ENCODE measurements at places on chromosomes 1 and 21.
A peak's percentile ranks its signal among the peaks of the same experiment; 100 is the strongest.

DNA sequence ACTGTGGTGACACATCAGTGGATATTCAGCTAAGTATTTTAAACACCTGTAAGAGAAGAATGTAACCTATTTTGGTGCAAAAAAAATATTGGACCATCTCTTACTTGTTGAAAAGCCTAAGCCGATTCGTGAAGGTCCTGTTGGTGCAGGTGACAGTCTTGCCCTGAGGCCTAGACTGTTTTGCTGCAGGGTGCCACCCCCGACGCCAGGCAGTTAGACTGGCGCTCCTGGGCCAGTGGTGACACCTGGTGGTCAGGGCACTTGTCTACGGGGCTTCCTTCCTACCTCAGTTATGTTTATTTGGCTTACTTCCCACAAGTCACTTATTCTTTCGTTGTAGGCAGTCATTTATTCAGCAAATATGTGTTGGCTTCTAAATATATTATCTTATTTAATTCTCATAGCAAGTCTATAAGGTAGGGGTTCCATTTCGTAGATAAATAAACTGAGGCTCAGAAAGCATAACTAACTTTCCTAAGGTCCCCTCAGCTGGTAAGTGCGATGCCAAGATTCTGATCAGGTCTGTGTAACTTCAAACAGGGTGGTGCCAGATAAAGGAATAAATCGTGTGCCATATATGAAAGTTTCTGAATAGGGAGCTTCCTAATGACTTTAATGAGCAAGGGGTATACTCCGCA is 1.9 kb downstream of the EEIG2 start:
- DNase-seq, result peak; percentile 78

DNA sequence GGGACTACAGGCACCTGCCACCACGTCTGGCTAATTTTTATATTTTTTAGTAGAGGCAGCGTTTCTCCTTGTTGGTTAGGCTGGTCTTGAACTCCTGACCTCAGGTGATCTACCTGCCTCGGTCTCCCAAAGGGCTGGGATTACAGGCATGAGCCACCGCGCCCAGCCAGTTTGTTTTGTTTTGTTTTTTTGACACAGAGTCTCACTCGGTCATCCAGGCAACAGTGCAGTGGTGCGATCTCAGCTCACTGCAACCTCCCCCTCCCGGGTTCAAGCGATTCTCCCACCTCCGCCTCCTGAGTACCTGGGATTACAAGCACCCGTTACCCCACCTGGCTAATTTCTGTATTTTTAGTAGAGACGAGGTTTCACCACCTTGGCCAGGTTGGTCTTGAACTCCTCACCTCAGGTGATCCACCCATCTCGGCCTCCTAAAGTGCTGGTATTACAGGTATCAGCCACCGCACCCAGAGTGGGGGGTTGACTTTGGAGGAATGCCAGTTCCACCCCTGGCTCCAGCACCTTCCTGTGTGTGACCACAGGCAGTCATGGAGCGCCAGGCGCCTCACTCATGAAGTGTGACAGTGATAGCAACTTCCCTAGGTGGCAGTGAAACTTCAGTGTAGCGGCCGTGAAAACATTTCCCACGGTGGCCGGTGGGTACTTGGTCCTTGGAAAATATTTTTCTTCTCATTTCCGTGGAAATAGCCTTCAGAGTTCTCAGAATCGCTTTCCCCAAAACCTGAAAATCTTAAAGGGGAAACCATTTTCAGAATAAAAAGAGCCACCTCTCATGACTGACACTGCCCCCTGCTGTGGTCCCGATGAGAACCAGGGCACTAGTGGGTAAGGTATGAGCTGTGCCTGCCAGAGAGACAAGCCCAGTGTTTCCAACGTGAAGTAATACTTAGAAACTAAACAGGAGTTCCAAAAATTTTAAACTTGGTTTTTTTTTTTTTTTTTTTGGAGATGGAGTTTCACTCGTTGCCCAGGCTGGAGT is 48.6 kb downstream of the WDR4 start:
- DNase-seq, result peak; percentile 38

- DNase-seq, result no peak
These were observed 51.5 kb upstream of the SCYL3 start for GRCh38 chr1:169945181-169945580.

DNA sequence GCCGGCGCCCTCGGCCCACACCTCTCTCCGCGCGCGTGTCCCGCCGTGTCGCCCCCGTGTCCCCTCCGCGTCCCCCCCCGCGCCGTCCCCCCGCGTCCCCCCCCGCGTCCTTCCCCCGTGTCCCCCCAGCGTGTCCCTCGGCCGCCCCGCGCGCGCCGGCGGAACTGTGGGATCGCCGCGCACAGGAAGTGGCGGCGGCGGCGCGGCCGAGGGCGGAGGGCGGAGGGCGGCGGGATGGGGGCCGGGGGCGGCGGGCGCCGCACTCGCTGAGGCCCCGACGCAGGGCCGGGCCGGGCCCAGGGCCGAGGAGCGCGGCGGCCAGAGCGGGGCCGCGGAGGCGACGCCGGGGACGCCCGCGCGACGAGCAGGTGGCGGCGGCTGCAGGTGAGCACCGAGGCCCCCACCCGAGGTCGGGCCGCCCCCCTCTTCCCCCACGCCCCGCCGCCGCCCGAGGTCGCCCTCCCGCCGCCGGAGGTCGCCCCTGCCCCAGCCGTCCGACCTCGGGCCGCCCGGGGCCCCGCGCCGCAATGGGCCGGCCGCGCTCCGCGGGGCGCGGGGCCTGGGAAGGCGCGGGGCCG is at the start of gene AGPAT3:
TSS of gene AGPAT3 (plus strand) at position 262 of the 578 bp plus-strand sequence. CDS start 94,459 bp downstream, outside the sequence.
- peak; percentile 43 for DNase-seq

- peak; percentile 65 for DNase-seq
These were observed 50.8 kb upstream of the POU3F1 start for GRCh38 chr1:38097284-38097898.

- DNase-seq, result no peak
These were observed 214.4 kb downstream of the NRIP1 start for GRCh38 chr21:14850394-14850793.

- DNase-seq, result peak; percentile 91
These were observed 162.5 kb downstream of the APP start for GRCh38 chr21:26007951-26008498.

DNA sequence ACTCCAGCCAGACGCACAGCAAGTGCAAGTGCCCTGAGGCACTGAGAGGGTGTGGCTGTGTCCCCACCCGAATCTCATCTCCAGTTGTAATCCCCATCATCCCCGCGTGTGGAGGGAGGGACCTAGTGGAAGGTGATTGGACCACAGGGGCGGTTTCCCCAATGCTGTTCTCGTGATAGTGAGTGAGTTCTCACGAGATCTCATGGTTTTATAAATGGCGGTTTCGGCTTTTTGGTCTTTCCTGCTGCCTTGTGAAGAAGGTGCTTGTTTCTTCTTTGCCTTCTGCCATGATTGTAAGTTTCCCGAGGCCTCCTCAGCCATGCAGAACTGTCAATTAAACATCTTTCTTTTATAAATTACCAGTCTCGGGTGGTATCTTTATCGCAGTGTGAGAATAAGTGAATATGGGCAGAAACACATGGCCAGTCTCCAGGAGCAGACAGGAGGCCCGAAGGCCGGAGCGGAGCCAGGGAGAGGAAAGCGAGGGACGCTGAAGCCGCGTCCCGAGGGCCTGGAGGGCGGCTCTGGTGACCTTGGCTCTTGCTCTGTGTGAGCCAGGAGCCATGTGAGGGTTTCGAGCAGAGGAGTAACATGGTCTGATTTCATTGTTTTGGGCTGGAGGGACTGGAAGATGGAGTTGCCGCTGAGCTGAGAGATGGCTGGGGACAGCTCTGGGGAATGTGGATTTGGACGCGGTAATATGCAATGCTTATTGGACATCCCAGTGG is 76.0 kb upstream of the C1orf174 start:
- no peak for DNase-seq

DNA sequence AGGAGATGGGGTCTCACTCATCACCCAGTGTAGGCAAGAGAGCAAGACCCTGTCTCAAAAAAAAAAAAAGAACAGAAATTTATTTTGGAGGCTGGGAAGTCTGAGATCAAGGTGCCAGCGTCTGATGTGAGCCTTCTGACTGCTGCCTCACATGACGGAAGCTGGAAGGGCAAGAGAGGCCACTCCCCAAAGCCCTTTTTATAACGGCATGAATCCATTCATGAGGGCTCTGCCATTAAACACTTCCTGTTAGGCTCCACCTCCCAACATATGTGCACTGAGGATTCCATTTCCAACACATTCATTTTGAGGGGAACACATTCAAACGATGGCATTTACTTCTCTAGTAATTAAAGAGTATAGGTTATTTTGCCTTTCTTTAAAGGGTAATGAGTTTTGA is 50.9 kb upstream of the C1orf198 start:
- DNase-seq, result no peak

GRCh38 chr1:35886577-35887431 is 3.8 kb downstream of the AGO1 start:
- no peak for DNase-seq

DNA sequence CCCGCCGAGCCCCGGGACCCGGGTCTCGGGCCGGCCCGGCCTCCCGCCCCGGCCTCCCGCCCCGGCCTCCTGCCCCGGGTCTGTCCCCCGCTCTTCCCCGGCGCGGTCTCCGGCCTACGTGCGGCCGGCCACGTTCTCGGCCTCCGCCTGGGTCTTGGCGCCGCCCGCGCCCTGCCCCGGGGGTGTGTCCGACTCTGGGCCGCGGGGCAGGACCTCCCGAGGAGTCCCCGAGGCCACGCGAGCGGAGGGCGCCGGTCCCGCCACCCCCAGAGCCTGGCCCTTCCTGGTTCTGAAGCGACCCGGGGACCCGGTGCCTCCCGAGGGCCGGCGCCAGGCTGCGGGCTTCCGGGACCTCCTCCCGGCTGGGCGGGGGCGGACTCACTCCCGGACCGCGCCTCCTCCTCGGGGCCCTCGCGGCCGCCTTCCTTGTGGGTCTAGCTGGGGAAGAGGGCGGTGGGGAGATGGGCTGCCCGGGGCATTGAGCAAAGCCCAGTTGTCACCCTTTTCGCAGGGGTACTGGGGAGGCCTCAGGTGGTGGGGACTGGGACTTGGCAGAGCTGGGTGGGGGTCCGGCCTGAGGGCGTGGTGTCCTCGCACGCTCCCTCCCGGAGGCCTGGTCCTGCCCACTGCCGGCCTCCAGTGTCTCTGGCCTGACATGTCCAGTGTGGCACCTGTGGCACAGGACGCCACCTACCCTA is 558 bp downstream of the PFKL start:
- peak; percentile 49 for DNase-seq

DNA sequence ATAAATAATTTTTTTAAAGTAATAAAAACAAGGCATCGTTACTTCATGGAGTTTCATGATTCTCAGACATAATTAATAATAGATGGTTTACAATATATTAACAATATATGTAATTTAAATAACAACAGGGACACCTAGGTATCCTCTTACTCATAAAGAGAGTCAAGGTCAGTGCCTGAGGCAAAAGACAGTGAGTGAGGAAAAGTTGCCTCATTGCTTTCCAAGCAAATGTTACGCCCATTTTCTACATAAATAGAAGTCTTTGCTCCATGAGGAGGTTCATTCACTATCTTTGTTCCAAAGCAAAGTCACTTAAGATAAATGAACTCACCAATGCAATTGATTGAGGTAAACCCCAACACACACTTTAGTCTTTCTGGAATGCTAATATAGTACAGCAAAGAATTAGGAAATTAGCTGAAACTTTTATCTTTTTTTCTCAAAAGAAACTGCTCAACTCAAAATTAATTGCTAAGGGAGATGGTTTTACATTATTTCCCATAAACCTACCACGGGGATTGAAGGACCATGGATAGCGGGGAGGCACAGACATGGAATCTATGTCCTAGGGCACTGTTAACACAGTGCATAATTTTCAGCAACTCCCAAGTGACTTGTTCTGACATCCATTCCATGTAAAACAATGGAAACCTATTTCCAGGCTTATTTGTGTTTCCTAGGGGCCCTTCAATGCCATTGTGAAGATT is 19.6 kb downstream of the BCL9 start:
- DNase-seq, result no peak

GRCh38 chr1:86687595-86687994 is 16.8 kb upstream of the SH3GLB1 start:
- DNase-seq, result peak; percentile 31

GRCh38 chr1:25197982-25198662 is 34.2 kb downstream of the SYF2 start:
- DNase-seq, result no peak

GRCh38 chr1:97553971-97554370 is 366.9 kb downstream of the DPYD start:
- DNase-seq, result no peak

DNA sequence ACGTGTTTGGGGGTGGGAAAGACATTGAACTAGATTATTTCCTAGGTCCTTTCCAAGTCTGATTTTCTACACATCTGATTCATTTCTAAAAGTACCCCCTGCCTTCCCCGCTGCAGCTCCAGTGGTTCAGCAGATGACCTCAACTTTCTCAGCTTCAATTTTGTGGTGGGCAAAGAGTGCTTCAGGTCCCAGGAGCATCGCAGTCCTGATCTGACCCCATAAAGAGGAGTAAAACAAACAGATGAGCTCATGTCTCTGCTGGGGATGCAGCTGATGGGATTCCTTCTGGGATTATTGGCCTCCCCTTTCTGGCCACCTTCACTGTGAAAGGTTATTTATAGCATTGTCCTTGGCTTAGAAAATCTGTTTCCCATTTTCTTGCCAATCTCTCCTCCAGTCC is 337.0 kb upstream of the PLXNA2 start:
- DNase-seq, result no peak

- DNase-seq, result no peak
These were observed 211.7 kb upstream of the TMEM51 start for GRCh38 chr1:14941864-14942263.

- DNase-seq, result no peak
These were observed 145.1 kb downstream of the NPHP4 start for GRCh38 chr1:5847013-5847659.

DNA sequence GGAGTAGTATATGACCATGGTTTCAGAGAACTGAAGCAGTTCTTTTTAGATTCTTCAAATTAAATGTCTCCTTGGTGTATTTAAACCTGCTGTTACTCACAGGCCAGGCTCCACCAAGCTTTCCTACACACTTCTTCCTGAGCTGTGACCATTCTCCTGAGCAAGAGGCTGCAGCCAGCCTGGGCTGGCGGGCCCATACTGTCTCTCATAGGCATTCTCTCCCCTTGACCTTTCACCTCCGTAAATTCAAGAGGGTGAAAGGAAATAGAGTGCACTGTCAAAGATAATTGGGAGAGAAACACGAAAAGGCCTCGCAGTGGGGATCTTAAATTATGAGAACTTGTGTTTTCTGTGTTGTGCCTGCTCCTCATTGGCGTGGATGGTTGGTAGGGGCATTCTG is 2.3 kb downstream of the ARF1 start:
- no peak for DNase-seq

DNA sequence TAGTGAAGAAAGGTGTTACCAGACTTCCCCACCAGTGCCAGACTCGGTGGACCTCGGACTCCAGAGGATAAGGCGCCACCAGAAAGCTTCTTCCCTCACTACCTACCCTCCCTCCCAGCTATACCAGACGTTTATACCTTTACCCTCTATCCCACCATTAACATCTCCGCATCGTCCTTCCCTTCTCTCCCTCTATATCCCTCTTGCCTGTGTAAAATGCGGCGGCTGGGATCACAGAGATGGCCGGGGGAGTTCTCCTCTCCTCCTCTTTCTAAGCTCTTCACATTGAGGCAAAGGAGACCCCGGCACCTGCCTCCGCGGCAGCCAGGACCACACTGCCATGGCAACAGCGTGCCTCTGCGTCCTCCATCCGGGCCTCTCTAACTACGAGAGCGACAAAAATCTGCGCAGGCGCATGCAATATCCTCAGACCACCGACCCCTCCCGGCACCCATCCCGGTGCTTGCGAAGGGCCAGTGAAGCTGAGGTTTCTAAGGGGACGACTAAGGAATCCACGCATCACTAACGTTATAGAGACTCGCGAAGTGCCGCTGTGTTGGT is at the start of gene CCDC181:
TSS of gene CCDC181 (minus strand) at position 394 of the 561 bp plus-strand sequence. CDS start 2,547 bp downstream, outside the sequence.
- peak; percentile 94 for DNase-seq

Data from NCI-H1417 (cell line).